Endothelial cell of umbilical vein (primary cell): ENCODE measurements at places on chromosomes 2 and 18.

DNA sequence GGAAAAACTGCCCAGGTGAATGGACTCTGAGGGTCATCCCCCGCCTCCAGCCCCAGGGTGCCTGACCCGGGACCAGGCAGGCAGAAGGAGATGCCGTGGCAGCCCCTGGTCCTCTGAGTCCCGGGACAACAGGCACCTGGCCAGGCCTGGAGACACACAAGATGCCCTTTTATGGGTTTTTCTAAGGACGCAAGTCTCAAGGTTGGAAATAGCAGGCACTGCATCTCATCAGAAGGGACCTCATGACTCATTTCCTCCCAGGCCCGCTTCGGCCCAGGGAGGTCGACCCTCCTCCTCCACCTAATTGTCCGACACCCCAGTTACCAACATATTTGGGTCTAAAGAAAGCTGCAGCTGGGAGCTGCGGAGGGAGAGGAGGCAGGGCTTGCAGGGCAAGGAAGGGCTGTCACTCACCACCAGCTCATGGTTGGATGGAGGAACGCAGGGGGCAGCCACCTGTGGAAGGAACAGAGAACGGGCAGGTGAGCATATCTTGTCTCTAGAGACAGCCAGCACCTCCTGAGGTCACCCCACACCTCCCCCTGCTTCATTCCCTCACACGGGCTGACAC, 82.9 kb downstream of the TNS1 start:
- peak; percentile 42 for DNase-seq

DNA sequence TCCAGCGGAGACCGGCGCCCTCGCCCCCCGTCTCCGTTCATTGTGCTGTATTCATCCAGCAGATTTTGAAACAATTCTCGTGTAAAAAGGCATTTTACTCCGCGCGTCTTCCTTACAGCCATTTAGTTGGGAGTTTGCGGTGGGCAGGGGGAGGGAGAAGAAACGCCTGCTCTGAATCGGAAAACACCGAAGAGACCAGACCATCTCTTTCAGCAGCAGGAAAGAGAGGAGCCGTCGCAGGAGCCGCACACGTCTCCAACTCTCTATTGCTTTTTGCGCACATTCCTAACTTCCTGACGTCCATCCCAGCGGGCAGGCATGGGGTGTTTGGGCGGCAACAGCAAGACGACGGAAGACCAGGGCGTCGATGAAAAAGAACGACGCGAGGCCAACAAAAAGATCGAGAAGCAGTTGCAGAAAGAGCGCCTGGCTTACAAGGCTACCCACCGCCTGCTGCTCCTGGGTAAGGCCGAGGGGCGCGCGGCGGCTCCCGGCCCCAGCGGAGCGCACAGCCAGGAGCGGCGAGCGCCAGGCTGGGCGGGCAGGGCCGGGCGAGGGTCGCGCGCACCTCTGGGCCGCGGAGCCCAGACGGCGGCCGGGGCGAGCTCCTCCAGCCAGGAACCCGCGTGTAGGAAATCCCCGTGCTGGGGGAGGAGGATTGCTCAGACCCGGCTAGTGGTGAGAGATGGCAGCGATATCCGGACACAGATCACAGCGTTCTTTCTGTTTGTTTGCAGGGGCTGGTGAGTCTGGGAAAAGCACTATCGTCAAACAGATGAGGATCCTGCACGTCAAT, 63.2 kb downstream of the GNAL start:
- DNase-seq, result no peak

DNA sequence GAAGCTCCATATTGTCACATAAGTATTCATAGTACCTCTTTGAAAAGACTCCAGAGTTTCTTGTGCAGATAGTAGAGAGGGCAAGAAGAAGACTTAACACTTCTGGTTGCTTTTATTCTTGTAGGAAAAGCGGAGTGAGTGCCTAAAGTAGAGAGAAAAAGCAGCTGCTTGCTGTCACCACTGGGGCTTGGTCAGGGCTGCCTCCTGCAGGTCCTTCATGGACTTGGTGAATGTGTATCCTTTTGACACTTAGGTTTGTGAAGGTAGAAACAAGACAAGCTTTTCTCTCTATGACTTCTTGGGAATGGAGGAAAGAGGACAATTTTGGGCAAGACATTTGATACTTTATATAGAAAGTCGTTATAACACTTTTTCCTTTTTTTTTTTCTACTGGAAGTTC, 312.8 kb upstream of the FANCL start:
- no peak for DNase-seq

DNA sequence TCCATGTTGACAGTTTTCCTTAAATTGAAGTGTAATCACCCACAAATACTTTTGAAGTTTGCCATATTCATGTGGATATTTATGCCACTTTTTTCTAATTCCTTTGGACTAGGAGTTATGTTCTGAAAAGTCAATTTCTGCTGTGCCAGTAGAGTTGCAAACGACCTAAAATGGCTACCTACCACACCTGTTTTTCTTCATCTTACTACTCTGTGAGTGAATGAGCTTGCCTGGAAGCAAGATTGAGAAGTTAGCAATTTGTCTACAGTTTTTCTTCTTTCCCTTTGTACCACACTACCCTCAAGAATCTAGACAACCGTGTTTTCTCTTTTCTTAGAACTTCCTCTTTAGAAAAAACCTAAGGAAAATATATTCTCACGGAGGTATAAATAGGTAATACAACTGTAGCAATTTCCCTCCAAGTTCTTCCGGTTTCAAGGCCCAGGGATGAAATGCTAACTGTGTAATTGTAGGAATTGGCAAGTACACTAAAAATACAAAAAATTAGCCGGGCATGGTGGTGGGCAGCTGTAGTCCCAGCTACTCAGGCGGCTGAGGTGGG, 7.3 kb upstream of the SLC39A10 start:
- no peak for DNase-seq

DNA sequence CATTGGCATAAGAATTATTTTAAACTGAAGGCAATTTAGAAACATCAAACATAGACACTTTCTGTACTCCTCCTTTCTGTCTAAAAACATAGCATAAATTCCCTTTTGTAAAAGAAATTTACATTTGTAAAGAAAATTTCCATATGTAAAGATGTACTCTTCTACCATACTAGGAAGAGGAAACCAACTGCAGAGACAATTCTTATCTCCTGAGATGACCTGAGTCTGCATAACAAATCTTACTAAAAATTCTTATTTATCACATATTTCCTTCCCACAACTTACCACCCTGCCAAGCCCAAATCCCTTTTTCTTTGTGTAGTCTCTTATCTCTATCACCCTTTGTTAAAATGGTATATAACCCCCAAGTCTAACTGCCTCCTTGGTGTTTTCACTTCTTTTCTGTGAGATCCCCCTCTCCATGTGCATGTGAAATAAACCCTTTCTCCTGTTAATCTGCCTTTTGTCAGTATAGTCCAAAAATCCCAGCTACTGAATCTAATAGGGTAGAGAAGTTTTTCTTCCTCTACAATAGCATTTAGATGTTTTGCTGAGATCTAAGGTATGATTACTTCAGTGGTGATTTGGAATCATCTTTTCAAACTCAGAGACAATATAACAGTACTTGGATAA, 81.0 kb downstream of the CHN1 start:
- no peak for DNase-seq

DNA sequence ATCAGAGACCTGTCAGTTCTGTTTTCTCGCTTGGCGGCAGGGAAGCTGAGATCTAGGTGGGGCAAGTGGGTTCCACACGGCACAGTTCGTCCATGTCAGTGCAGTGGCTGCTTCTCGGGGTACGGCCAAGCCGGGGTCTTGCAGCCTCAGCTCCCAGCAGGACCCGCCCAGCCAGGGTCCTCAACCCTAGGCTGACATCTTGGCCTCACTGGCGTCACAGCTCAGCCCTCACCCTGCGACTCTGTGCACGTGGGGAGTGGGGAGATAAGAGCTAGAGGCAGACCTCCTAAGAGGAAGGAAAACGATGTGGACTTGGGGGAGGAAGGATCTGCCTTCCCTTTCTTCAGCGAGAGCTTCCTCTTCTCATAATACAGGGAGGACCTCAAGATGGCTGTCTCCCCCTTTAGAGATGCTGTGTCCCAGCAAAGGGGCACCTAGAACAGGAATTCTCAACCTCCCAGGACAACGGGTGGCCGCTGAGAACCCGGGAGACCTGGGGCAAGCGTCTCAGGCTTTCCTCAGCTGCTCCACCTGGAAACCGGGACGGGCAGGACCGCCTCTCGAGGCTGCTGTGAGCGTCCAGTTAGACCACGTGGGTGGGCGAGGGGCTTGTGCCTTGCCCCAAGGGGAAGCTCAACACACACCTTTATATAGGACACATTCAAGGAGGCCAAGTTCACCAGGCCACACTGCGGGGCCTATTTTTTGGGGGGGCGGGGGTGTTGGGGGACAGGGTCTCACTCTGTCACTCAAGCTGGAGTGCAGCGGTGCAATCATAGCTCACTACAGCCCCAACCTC, 23.5 kb upstream of the KLF11 start:
- no peak for DNase-seq

- DNase-seq, result no peak
These were observed 276.9 kb upstream of the CHAC2 start for GRCh38 chr2:53490659-53491058.

DNA sequence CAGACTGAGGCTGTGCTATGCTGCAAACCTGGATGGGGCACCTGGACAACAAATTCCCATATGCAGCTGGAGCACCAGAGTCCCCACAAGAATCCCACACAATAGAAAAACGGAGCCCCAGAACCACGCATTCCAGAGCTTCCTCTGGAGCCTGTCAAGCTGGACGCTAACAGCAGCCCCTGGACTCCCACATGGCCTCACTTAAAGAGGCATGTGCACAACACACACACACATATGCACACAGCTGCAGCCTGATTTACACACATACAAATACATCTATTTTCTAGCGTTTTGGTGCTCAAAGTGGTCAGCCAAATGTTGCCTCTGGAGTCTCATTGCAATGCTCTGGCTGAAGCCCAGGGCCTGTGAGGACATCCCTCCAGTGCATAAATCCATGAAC, 632.7 kb upstream of the ID2 start:
- DNase-seq, result no peak

GRCh38 chr18:25825056-25825455, 265.4 kb downstream of the SS18 start:
- DNase-seq, result no peak

DNA sequence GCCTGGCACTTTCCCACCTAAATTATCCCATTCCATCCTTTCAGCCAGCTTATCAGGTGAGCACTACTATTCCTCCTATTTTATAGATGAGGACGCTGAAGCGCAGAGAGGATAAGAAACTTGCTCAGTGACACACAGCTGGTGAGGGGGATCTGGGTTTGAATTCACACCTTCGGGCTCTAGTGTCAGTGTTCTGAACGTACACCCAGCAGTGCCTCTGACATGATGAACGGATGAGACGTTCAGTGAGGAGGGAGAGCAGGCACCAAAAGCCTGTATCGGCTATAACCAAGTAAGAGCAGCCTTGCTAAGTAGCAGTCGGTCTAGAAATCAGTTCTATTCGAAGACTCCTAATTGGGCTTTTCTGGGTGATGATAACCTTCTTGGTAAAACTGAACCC, 167.0 kb downstream of the ASB1 start:
- DNase-seq, result no peak

DNA sequence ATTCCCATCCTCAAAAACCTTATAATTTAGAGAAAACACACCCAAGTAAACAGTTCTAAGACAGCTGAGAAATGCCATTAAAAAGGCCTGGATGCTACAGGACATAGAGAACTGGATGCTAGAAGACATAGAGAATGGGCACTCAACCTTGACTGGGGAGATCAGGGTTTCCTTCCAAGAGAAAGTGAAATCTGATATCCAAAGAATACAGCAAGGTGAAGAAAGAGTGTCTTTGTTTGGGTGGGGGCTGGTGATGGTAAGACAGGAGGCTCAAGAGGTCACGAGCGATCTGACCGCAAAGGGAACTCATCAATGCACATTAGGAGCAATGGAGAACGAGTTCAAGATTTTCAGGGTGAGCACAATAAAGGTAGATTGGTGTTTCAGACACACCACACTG, 31.6 kb downstream of the EPB41L3 start:
- DNase-seq, result no peak

DNA sequence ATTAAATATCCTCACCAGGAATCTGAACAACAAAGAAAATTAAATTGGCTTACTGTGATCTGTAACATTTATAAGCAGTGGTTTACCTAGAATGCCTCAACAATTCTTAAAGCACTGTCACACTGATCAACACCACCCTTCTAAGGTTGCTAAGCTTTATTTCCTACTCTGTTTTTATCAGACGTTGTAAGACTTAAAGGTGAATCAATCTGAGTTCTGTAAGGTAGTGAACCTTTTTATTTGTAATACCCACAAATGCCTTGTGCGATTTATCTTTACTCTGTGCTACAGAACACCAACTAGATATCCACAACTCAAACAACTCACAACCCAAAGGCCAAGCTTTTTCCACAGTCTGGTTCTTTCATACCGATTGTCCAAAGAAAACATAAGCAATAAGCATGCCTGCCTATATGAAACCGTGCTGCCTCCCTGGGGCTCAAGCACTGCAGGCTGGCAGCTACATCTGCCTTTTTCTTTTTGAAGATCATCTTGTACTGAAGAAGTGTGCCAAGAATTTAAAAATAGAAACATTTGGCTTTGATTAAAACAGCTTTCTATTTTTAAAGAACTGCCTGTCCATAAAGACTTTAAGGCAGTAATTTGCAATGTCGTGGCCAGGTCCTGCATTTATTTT, 490.7 kb downstream of the NUP35 start:
- DNase-seq, result no peak

- DNase-seq, result no peak
These were observed 322.3 kb downstream of the FSIP2 start for GRCh38 chr2:186060744-186061440.

- no peak for DNase-seq
These were observed 1870.4 kb upstream of the CELF4 start for GRCh38 chr18:39435996-39436395.

- no peak for DNase-seq
These were observed 33.1 kb upstream of the STON1 start for GRCh38 chr2:48496849-48497248.

DNA sequence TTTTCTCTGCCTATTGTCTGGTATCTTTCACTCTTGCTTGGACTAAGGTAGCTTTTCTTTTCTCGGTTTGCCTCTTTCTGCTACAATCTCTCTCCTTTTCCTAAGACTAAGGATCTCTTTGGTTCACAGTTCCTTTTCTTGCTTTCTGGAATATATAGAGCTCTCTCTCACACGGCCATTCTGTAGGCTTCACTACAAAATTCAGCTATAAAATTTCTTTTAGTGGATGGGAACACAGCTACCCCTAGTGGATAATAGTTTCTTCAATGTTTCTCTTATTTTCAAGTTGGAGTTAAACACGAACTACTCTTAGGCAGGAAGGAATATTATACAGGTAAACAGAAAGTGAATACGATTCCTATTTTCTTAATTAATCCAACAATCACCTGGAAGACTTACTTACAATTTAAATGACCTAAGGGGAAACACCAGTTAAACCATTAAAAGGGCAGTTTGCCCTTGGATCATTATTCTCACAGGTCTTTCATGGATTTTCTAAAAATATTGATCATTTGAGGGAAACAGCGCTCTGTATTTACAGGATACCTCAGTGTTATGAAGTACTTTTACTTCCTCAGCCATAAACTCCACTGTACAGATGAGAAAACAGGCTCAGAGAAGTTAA, 140.5 kb downstream of the LRP2 start:
- peak; percentile 63 for DNase-seq
